ENCODE measurements at places on chromosomes 3 and 15.

- no peak for DNase-seq
Observed at GRCh38 chr3:120473389-120473788, 22.6 kb upstream of the FSTL1 start.

GRCh38 chr3:193297421-193297820 lies 56.4 kb downstream of the PLAAT1 start:
- DNase-seq = no peak

DNA sequence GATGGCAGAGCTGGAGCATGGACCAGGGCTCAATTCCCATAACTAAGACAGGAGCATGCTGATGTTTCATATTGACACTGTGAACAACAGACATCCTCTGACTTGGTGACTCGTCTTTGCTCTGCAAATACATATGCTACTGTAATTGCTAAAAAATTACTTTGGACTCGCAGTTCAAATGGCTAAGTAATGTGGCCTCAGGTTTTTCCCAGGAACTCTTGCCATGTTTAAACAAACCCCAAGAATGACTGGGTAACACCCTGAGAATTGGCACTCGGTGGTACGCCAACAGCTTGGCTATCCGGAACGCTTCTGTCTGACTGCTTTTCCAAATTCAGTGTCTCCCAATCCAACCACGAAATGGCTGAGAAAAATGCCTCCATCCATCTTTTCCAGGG lies 456.7 kb upstream of the THBS1 start:
- DNase-seq = no peak

GRCh38 chr3:183448369-183449128 lies 20.1 kb upstream of the MCF2L2 start:
- no peak for DNase-seq

DNA sequence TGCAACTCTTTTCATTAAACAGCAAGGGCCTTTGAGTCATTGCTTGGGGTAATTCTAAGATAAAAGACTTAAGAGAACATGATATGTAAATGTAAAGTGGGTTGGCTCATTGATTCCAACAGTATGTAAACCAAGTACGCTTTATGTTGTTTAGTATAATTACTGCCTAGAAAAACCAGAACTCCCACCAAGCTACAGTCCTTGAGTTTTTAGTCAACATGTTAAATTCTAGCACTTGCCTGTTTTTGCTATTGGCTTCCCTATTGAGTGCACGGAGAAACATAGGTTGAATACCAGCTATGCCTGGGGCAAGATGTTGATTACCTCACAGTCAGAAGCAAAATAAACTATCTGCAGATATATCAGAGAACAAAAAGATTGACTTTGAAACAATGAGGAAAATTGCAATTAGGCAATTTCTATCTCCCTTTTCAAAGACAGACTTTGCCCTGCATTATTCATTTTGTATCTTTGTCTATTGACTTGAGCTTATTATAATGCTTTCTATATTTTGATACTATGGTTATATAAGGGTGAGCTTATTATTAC lies 179.3 kb downstream of the ZPLD1 start:
- no peak for DNase-seq

DNA sequence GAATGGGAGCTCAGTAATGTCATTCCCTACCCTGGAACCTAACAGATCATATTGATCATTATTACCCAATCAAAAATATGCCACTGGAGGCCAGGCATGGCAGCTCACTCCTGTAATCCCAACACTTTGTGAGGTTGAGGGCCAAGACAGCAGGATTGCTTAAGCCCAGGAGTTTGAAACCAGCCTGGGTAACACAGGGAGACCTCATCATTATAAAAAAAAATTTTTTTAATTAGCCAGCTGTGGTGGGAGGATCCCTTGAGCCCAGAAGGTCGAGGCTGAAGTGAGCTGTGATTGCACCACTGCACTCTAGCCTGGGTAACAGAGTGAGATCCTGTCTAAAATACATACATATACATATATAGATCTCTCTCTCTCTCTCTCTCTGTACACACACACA lies 10.2 kb downstream of the IGDCC4 start:
- DNase-seq = no peak

- no peak for DNase-seq
Observed at GRCh38 chr3:109325657-109326056, 9.3 kb upstream of the DPPA2 start.

DNA sequence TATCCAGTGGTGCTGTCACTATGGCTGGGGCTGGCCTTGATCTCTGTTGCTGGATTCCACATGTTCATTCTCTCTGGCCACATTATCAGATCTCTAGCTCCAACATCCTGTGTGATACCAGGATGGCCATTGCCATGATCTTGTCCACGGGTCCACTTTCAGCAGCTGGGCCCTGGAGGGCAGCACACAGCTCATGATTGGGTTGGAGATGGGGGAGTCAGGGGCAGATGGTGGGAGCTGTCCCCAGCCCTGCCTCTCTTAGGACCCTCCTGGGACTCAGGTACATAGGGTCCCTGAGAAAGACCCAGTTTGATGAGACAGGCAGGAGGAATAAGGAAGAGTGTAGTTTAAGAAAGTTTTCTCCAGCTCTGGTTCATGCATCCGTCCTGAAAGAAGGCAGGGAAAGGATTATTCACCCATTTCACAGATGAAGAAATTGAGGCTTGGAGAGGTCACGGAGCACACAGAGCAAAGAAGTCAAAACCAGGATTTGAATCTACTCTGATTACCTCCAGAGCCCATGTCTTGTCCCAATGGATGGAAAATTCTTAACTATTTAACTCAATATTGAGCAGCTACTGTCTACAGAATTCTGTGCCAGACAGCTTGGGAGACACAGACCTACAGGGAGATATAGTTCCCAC lies 100.5 kb downstream of the LINGO1 start:
- DNase-seq = no peak

DNA sequence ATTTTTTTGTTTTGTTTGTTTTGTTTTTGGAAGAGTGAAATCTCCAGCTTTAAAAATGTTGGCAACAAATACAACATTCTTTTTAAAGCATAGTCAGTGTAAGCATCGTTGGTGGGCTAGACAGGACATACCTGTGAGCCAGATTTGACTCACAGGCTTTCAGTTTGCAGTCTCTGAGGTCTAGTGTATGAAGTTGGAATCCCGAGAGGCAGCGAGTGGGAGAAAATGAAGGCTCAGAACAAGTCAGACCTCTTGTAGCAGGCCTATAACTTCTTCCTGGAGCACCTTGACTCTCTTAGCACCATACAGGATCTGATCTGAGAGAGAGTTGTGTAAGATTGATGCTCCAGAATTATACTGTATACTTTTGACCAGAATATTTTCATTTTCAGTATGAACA lies 60.2 kb downstream of the CNTN4 start:
- no peak for DNase-seq

DNA sequence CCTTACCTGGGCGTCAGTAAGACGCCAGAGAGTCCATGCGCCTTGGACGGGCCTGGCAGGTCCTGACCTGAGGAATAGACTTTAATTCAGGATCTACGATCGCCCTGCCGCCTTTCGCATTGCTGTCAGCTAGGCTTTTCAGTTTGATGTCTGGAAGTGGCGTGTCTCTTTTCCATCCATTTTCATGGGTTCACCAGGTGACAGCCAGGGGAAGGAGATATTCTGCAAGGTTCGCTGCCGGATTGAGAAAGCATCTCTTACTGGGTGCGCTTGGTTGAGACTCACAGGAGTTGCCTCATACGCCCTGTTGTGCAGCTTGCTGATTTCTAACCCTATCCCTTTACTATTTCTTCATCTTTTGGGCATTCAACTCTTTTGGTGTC lies 7.4 kb downstream of the EPHA3 start:
- DNase-seq = no peak

DNA sequence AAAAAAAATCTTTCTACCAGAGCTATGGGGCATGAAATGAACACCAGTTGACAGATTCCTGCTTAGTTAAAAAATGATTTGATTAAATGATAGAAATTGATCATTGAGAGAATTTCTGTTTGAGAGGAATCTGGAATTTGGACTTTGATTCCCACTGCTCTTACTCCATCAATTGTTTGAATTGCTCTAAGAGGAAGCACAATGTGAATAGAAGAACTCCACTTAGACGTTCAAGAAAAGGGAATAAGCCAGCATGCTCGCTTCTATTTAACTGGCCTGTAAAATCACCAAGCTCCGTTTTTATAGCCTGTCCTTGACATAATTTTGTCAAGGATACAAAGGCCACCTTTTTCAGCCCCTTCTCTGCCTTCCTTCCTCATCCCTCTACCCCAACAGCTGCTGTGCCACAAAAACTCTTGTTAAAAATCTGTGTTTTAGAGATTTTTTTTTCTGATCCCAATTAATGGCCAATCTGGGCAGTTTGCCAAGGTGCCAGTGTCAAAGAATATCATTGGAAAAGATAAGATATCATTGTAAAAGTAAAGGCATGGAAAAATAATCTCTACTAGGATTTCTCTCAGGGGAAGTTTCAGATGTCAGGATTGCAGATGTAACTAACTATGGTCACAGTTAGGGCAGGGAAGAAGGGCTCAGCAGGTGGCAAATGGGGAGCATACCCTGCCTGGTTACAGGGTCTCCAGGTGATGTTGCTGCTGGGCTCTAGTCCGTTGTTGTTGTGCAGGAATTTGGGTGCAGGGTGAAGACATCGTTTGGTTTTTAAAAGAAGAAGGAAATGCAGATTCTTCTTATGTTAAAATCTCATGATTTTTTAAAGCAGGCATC lies 301.8 kb upstream of the PDZRN3 start:
- DNase-seq = no peak

DNA sequence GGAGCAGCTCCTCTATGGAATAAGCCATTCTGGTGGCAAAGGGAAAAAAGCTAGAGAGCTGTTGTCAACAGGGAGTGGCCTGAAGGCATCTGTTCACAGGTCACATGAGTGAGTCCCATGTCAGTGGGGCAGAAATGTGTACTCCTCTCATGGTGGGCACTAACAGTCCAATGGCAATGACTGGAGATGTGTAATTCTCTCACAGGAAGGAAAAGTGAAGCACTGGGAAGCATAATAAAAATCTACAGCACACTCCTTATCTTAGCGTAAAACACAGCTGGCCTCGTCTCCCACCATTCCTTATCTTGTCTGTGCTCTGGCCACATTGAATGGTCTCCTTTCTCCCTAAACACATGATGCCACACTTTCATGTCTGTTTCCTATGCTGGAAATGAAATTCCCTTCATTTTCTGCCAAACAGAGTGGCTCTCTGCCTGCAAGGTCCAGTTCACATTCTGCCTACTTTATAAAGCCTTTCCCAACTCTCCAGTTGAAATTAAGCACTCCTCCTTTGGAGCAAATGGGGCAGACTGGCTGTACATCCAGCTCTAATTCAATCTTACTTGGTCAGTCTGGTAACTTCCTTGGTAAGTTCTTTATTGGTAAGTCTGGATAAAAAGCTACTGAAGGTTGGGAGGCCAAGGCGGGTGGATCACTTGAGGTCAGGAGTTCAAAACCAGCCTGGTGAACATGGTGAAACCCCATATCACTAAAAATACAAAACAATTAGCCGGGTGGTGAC lies 139.8 kb downstream of the RPL22L1 start:
- no peak for DNase-seq

DNA sequence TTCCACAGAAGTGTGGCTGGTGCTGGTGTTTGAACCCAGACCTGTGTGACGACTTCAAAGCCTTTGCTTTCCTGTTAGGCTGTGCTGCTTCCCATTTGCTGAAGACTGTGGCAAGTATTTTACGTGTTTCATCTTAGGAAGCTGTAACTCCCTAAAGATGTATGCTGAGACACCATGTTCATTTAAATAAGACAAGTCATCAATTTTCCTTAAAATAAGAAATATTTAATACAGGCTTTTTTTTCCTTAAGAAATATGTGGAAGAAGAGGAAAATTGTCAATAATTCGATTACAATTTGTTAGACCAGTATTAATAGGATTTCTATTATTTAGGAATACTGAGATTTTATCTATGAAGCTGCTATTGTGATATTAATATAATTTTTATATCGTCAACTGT lies 58.4 kb downstream of the LMLN start:
- no peak for DNase-seq

DNA sequence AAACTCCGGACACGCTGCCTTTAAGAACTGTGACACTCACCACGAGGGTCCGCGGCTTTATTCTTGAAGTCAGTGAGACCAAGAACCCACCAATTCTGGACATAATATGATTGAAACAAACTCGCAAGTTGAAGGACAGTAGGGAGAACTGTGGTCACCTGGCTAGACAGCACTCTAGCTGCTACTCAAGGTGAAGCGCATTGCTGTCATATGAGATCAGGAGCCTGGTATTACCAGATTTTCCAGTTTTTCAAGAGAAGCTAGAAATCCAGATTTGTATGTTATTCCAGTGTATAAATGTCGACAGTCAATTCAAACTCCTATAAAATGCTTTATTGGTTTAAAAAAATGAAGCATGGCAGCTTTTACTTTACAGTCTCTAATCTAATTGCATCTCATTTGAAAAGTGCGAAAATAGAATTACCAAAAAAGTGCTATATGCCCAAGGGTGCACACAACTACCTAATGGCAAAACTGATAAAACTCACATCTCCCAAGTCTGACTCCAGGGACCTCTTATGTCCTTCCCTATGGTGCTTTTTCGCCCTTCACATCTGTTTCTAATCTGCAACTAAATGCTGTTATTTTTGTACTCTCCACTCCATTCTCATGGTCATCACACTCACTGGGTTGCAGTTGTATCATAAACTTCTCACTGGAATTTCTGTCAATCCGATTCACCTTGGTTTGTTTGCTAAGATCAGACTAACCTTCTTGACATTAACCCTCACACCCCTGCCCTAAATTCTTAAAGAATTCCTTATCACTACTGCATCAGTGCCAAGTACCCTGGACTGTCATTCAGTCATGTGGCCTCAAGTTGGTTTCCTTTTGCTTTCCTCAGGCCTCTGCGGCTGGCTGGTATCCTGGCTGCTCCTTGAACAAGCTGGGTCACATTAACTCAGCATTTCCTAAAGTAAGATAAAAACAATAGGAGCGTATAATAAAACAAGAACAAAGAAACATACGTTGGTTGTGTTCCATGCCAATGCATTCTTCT lies 31.5 kb upstream of the ARHGEF26 start:
- no peak for DNase-seq

- no peak for DNase-seq
Observed at GRCh38 chr3:111621535-111621934, 26.4 kb upstream of the ZBED2 start.

DNA sequence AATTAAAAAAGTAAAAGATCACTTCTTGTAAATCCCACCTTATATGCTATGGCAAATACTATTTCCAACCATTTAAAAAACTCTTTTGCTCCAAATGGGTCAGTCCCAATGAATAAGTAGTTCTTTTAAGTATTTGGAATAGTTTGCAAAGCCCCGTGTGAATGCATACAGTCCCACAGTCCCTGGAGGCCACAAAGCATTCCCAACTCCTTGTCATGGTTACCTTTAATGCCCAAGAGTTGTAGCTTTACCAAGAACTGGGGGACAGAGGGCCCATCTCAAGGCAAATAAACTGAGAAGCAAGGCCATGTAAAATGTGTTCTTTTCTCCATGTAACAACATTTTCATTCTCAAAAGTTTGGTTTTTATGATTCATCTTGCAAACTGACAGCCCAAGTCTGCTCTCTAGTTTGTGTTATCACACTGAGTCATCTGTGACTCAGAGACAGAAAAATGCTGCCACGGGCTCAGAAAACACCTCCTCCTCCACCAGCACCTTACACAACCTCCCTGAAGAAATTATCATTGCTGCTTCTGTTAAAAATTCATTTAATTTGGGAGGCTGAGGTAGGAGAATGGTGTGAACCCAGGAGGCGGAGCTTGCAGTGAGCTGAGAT lies 336.2 kb downstream of the ERC2 start:
- no peak for DNase-seq

Measured in stimulated activated CD4-positive, alpha-beta T cell treated with anti-CD3 and anti-CD28 coated beads, TNF-alpha, amount 100 ng/mL, for 24 hours (primary cell).